ENCODE measurements at places on chromosomes 5 and 9.
A peak's percentile ranks its signal among the peaks of the same experiment; 100 is the strongest.

GRCh38 chr9:5040730-5041389 is 55.8 kb downstream of the JAK2 start:
- DNase-seq, result no peak

GRCh38 chr9:518540-518939 is 303.9 kb downstream of the DOCK8 start:
- no peak for DNase-seq

- no peak for DNase-seq
These were observed 181.5 kb upstream of the RPS23 start for GRCh38 chr5:82459626-82460025.

DNA sequence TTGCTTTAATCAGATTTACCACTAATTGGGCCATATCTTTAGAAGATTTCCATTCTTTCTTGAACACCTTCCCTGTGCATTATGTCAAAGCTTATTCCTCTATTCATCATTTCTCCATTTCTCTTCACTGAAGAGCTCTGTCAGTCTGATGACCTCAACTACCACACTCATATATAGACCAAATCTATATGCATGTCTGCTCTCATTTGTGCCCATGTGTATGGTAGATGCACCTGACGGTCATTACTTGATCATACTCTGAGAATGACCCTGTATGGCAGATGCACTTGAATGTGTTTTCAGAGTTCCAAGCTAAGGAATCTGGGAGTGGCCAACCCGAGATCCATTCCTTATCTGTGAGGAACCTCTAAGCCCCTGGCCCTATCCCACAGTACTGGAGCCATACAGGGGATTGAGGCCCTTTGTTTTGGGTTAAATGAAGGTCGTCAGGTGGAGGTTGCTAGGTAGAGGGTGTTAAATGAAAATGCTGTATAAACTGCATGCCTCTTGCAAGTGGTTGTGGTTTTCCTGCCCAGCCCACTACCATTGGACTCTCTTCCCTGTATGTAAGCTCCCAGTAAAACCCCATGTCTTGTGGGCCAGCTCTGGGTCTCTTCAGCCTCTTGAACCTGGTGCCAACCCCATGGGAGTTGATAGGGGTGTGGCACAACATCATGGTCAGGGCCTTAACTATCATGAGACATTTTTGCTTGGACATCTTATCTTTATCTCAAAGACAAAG is 229.5 kb downstream of the KIAA0825 start:
- DNase-seq, result no peak

- peak; percentile 86 for DNase-seq
These were observed 47.4 kb upstream of the BARX1 start for GRCh38 chr9:94002316-94003140.

- DNase-seq, result peak; percentile 65
These were observed 7.5 kb downstream of the NHP2 start for GRCh38 chr5:178145965-178146820.

DNA sequence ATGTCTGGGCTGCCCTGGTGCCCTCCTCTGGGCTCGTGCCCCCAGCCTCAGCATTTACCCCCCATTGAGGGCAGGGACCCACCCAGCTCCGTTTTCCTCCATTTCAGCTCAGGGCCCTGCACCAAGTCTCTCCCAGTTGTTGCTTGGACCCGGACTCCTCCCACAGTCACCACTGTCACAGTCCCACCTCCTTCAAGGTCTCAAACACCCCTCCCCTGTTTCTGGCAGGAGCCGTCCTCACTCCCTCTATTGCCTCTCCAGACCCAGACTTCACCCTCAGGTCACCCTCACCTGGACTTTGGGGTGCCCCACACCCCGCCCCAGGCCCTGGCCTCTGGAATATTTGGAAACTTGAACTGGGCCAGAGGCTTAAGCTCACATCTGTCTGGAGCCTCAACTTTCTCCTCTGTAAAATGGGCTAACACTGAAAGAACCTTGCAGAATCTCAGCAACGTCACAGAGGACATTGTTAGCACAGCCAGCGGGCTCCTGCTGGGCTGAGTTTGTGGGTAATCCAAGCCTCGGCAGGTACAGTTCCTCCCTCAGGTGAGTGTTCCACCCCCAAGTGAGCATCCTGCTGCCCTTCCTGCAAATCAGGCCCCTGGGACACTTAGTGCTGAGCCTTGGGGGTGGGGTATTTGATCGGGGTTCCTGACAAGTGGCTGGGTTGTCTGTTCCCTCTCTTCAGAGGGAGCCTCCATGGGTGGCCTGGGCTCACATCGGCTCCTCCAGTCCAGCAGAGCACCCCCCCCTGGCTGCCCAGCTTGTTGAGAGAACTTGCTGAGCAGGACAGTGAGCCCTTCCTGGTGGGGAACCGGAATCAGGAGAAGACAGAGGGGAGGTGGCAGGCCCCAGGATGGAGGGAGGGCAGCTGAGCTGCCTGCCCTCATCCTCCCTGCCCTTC is 130.1 kb downstream of the C9orf50 start:
- DNase-seq, result peak; percentile 19

DNA sequence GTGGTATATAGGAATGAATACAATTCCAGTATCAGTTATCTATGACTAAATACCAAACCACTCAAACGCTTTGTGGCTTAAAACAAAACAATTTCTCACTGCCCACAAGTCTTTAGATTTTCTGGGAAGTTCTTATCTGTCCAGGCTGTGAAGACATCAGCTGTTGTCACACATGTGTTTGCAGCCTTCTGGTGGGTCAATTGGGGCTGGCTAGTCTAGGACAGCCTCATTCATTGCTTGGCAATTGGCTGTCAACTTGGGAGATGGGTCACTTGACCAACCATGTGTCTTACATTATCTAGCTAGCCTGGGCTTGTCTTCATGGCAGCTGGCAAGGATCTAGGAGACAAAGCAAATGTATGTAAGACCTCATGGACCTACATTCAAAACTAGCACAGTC is 53.8 kb upstream of the PAPPA start:
- no peak for DNase-seq

DNA sequence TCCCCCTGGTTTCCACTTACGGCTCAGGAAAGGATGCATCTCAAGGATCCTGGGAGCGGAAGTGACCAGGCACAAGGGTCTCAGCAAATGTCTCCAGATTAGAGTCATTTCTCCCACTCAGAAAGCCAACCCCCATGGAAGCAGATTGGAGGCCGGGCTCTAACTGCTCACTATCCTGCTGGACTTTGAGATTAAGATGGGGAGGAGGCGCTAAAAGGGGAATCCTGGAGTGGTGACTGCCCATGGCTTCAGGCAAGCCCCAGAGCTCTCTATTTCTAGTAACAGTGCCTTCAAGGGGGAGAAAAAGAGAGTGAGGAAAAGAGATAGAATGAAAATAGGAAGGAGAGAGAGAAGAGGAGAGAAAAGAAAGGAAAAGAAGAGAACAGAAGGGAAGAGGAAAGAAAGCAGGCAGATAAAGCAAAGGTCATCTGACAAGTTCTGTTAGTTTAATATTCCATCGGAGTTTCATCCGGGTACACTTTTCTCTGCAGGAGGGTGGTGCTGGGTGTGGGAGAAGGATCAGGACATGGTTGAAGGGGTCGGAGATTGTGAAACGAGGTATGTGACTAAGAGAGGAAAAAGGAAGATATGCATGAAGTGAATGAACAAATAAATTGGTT is at the start of gene AGXT2:
Gene AGXT2 (minus strand): TSS at position 165 of the 620 bp plus-strand sequence. CDS start 57 bp downstream, at position 108.
- DNase-seq, result no peak

DNA sequence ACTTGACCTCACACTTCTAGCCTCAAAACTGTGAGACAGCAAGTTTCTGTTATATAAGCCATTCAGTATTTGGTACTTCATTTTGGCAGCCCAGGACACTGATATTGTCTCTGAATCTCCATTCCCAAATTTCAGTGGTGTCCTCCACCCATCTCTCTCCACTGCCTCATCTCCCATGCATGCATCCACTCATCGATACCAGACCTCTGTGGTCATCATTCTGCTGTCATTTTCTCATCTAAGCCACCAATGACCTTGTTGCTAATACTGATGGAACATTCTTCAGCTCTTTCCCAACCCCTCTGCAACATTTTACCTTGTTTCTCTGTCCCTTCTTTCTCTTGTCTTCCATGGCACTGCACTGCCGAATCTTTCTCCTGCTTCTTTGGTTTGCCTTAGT is 221.8 kb downstream of the SNX18 start:
- DNase-seq, result no peak

DNA sequence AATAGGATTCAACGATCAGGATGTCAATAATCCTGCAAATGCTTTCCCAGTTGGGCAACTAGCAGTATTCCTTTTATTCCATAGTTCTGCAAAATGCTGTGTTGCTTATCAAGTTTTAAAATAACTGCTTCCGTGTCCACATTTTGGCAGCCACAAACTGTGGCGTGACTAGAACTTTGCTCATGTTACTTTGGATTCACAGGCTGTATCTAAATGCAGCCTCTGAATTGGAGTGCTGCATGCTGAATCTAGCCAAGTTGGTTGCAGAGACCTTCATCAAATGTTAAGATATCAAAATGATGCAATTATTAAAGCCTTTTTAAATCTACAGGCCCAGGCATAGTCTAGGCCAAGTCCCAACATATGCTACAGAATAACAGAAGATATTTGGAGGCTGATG is 249.2 kb downstream of the NR2F1-AS1 start:
- no peak for DNase-seq

- no peak for DNase-seq
These were observed 57.6 kb downstream of the JAK2 start for GRCh38 chr9:5042661-5043178.

- DNase-seq, result no peak
These were observed 99.8 kb downstream of the DTWD2 start for GRCh38 chr5:118888556-118888955.

DNA sequence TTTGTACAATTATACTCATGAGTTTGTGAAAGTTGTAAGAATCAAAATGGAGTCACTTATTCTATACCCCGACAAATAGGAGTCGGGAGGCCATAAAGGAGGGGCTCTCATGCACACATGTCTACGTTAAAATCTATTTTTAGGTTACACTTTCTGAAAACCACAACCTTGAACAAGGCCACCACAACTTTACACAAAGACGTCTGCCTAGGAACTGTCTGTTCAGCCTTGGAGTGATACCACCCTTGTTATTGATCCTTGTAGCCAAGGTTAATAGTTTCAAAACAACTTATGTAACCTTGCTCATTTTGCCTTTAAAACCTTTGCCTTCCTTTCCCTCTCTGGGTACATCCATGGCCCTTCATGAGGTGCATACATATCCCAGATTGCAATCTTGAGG is 4.1 kb upstream of the NDFIP1 start:
- no peak for DNase-seq

DNA sequence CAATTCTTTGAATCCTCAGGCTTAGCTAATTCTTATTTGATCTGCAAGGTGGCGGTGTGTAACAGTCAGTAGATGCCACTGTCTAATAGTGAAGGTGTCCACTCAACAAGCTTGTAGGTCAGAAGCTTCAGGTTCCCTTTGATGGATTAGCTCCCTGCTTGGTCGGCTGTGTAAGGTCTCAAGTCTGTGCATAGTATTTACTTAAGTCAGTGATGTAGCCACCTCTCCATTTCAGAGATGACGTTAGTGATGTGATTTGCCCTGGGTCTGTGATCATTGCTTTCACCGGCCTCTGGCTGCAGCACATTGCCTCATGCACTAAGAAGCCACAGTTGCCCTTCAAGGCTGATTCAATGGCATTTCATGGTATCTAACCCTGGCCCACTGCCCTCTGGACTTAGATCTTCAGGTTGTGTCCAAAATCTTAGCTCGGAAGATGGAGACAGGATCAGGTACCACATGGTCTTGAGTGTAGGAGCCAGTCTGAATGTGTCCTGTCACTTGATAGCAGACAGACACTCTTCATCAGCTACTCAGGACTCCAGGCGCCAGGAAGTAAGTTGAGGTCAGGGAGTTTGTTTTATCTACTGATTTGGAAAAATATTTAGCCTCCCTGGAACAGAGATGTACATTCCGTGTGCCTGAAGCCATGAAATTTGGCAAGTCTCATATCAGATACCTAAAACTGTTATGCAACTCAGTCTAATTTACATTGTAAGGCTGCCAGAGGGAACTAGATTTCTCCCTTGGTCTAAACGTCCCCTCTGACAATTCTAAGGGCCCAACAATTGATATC is 42.9 kb downstream of the SUB1 start:
- no peak for DNase-seq

- no peak for DNase-seq
These were observed 719 bp downstream of the MIGA2 start for GRCh38 chr9:129036923-129037766.

GRCh38 chr5:128462330-128462729 is 75.7 kb downstream of the FBN2 start:
- DNase-seq, result no peak

DNA sequence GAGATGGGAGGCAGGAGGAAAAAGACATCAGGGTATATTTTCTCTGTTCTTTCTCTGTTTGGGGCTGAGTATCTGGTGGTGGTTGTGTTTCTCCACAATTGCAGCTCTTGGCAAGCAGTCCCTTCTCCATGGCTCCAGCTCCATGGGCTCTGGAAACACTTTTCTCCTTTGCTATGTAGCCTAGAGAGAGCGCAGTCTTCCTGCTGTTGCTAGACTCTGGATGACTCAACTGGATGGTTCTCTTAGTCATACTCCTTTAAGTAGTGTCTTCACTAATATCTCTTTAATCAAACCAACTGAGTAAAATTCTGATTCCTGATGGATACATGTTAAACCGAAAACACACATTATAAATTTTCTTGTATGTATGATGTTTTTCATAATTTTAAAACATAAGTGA is 3.3 kb upstream of the PLGRKT start:
- no peak for DNase-seq

DNA sequence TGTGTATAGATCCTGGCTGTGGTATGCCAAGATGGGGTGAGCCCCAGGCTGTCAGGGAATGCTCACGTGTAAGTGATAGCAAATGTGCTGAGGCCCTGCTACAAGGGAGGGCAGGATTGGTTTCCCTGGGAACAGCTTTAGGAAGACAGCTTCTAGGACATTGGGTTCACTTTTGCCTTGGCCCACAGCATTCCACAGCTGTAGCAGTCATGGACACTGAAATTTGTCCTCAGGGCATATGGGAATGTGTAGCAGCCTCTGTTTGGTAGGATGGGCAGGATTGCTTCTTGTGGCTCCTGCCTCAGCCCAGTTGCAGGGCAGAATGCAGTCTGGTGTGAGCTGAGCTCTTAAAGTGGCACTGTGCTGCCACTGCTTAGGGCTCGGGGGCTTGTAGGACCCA is 1061.7 kb upstream of the WWC1 start:
- no peak for DNase-seq

- DNase-seq, result no peak
These were observed 277.0 kb downstream of the DIRAS2 start for GRCh38 chr9:90365666-90366065.

DNA sequence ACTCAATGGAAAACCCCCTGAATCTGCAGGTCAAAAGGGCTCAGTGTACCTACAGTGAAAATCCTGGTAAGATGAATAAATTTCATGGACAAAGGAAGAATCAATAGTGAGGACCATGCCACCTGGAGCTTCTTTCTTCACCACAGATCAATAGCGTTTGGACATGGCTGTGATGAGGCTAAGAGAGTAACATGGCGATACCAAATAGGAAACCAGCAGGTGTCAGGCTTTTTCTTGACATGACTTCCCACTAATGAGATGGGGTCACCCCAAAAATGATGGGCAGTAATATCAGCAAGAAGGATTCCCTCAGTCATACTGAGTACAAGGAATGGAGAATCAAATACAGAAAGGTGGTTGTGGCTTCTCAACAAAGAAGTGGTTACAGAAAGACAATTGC is 208.5 kb upstream of the PLPPR1 start:
- peak; percentile 7 for DNase-seq

GRCh38 chr5:73254642-73255041 is 81.6 kb downstream of the TMEM174 start:
- DNase-seq, result peak; percentile 12

Measured in eye (tissue), 1 donor.